Pulmonary artery endothelial cell (primary cell): ENCODE measurements at places on chromosomes 7 and 10. TPM values are rescaled to one million over a fixed set of nuclear protein-coding genes. Genes with fewer than 3 reads are reported as not detected.

Gene ADARB2
- not detected in 2 replicates for total RNA-seq

Gene NKX2-3
- total RNA-seq, result 0.07 TPM in 1 of 2 replicates, not detected in the other

Gene ADIRF
- total RNA-seq, result 14.3 and 36.5 TPM in 2 replicates

Gene FGFBP3
- 0.20 and 0.28 TPM in 2 replicates for total RNA-seq

Gene AKR1C1
- total RNA-seq, result 9.1 and 10.5 TPM in 2 replicates

Gene PRRT4
- not detected in 2 replicates for total RNA-seq

Gene HEPACAM2
- 0.07 TPM in 1 of 2 replicates, not detected in the other for total RNA-seq

Gene COA1
- total RNA-seq, result 47.8 and 53.5 TPM in 2 replicates

Gene OR13A1
- not detected in 2 replicates for total RNA-seq

Gene MALRD1
- total RNA-seq, result not detected in 2 replicates

Gene FZD8
- total RNA-seq, result 19.3 and 45.4 TPM in 2 replicates

Gene SYT15
- total RNA-seq, result 0.07 and 0.21 TPM in 2 replicates

Gene OR2A7
- total RNA-seq, result 0.07 and 0.11 TPM in 2 replicates

Gene PRPS1L1
- total RNA-seq, result not detected in 2 replicates

Gene PPIF
- 17.9 and 18.6 TPM in 2 replicates for total RNA-seq

Gene GIMAP7
- 48.7 and 72.0 TPM in 2 replicates for total RNA-seq

Gene ACTR3C
- total RNA-seq, result 0.20 and 0.67 TPM in 2 replicates

Gene VWDE
- total RNA-seq, result 0.07 TPM in 1 of 2 replicates, not detected in the other

Gene IFIT1B
- total RNA-seq, result not detected in 2 replicates

Gene CPEB3
- 0.92 and 1.5 TPM in 2 replicates for total RNA-seq

Gene BLVRA
- total RNA-seq, result 32.8 and 40.1 TPM in 2 replicates

Gene RBM17
- 69.5 and 94.6 TPM in 2 replicates for total RNA-seq

Gene ARL4A
- total RNA-seq, result 44.0 and 44.6 TPM in 2 replicates

Gene LLCFC1
- not detected in 2 replicates for total RNA-seq

Gene TNKS2
- total RNA-seq, result 54.0 and 58.0 TPM in 2 replicates

Gene SH3PXD2A
- 5.7 and 6.3 TPM in 2 replicates for total RNA-seq

Gene PILRB
- total RNA-seq, result 3.4 and 10.8 TPM in 2 replicates

Gene FBXL13
- total RNA-seq, result 0.73 and 3.0 TPM in 2 replicates

Gene ASAH2B
- total RNA-seq, result 2.0 and 2.3 TPM in 2 replicates

Gene SORCS3
- not detected in 2 replicates for total RNA-seq
